CD8-positive, alpha-beta memory T cell (primary cell): ENCODE measurements at places on chromosomes 5 and 9.

GRCh38 chr5:117736698-117737097 is 1162.1 kb upstream of the SEMA6A start:
- H3K36me3 ChIP-seq = no peaks in the 10 kb centered on the region
- no peak overlapping the region for H3K27ac ChIP-seq
- no peaks in the 10 kb centered on the region for H3K27me3 ChIP-seq
- no peak overlapping the region for H3K4me3 ChIP-seq
- no peak for DNase-seq
- H3K4me1 ChIP-seq = no peaks in the 10 kb centered on the region

DNA sequence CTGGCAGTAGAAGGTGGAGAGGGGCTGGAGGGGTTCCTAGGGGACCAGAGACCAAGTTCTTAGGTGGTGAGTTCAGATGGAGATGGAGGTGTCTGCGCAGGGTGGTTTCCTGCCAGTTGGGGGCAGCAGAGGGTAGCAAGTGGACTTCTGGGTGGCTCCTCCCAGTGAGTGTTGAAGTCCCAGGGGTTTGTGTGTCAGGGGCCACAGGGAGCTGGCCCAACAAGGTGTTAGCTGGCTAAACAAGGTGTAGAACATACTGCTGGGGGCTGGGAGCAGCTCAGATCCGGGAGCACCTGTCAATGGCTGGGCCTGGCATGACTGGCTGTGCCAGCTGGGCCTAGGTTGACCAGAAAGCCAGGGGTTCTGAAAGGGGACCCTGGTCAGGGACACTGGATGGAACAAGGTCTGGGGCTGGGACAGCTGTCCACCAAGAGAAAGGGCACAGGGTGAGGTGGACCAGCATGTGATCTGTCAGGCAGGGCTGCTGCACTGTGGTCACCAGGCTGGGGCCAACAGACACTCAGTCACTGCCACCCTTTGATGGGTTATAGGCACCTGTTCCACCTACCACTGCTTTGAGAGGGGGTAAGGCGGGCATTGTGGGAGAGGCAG is 35.6 kb downstream of the DAB2IP start:
- no peak overlapping the region for H3K4me3 ChIP-seq
- peak; percentile 61 for DNase-seq
- no peak overlapping the region for H3K27ac ChIP-seq
- no peaks in the 10 kb centered on the region for H3K4me1 ChIP-seq
- no peaks in the 10 kb centered on the region for H3K27me3 ChIP-seq

DNA sequence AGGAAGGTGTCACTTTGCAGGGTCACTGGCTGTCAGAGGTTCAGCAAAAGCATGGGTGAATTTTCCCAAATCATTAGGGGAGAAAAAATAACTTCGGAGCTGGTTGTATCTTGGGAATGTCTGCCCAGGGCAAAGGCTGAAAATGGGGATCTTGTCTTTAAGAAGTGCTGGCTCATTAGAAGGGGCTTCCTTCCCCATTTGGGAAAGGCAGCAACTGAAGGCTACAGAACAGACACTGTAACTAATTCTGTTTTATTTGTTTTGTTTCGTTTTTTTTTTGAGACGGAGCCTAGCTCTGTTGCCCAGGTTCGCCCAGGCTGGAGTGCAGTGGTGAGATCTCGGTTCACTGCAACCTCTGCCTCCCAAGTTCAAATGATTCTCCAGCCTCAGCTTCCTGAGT is 70.3 kb upstream of the PCA3 start:
- no peak overlapping the region for H3K27ac ChIP-seq
- no peak overlapping the region for H3K4me3 ChIP-seq
- H3K4me1 ChIP-seq = no peaks in the 10 kb centered on the region
- no peaks in the 10 kb centered on the region for H3K36me3 ChIP-seq
- DNase-seq = no peak

- H3K27me3 ChIP-seq = no peaks in the 10 kb centered on the region
- no peaks in the 10 kb centered on the region for H3K36me3 ChIP-seq
- H3K27ac ChIP-seq = no peak overlapping the region
- H3K4me1 ChIP-seq = no peaks in the 10 kb centered on the region
Observed at GRCh38 chr9:134351606-134352176, 25.4 kb downstream of the RXRA start.

DNA sequence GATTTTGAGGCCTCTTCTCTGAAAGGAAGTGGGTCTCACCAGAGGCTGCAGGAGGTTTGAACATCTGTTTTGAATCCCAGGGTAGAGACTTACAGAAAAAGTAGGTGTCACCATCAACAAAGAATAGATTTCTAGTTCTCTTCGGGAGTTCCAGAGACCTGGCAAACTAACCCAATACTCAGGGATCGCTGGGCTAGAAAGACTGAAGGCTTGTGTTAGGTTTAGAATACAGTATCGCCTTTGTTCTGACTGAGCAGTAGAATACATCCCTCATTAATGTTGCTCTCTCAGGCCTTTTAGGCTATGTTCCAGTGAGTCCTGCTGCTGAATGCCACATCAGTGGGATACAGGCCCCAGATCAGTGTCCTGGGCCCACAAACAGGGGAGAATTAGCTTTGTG is 27.2 kb downstream of the RUSC2 start:
- no peak for DNase-seq
- H3K4me1 ChIP-seq = no peaks in the 10 kb centered on the region
- no peak overlapping the region for H3K4me3 ChIP-seq
- H3K36me3 ChIP-seq = no peaks in the 10 kb centered on the region

DNA sequence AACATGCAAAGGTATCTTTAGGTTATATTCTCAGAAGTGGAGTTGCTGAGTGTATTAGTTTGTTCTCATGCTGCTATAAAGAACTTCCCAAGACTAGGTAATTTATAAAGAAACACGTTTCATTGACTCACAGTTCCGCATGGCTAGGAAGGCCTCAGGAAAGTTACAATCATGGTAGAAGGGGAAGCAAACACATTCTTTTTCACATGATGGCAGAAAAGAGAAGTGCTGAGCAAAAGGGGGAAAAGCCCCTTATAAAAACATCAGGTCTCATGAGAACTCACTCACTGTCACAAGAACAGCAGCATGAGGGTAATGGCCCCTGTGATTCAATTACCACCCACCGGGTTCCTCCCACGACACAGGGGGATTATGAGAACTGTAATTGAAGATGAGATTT is 163.6 kb upstream of the PRLR start:
- H3K4me1 ChIP-seq = no peaks in the 10 kb centered on the region
- H3K36me3 ChIP-seq = no peaks in the 10 kb centered on the region
- no peak for DNase-seq
- no peak overlapping the region for H3K27ac ChIP-seq
- no peak overlapping the region for H3K4me3 ChIP-seq

DNA sequence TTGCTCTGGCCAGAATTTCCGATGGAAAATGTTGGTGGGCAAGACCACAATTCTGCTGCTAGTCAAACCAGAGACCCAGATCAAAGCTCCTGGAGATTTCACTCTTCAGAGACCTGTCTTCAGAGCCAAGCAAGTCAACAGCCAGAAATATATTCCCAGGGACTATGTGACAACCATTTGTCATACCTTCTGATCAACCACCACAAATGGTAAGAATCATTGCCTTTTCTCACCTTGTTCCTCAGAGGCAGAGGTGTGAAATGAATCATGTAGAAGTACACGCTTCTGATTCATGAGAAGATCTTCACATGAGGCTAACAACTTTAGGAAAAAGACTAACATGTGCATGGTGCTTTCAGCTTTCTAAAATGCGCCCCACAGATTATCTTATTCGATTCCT is 53.5 kb downstream of the SUSD1 start:
- no peak overlapping the region for H3K27ac ChIP-seq
- peaks cover 6% of the 10 kb centered on the region for H3K36me3 ChIP-seq
- no peak overlapping the region for H3K4me3 ChIP-seq
- H3K4me1 ChIP-seq = no peaks in the 10 kb centered on the region

- H3K4me1 ChIP-seq = no peaks in the 10 kb centered on the region
- no peaks in the 10 kb centered on the region for H3K27me3 ChIP-seq
- no peak overlapping the region for H3K27ac ChIP-seq
- DNase-seq = no peak
- H3K36me3 ChIP-seq = no peaks in the 10 kb centered on the region
Observed at GRCh38 chr5:83149671-83150070, 72.3 kb downstream of the XRCC4 start.

GRCh38 chr5:43041110-43041668 is 1.1 kb upstream of the ANXA2R start:
- H3K36me3 ChIP-seq = no peaks in the 10 kb centered on the region
- H3K4me1 ChIP-seq = peaks cover 34% of the 10 kb centered on the region
- H3K27ac ChIP-seq = peak overlapping the region; percentile 88
- DNase-seq = no peak
- H3K27me3 ChIP-seq = no peaks in the 10 kb centered on the region

GRCh38 chr5:60945813-60946187 is 795 bp downstream of the NDUFAF2 start:
- H3K27me3 ChIP-seq = no peaks in the 10 kb centered on the region
- H3K4me1 ChIP-seq = peaks cover 15% of the 10 kb centered on the region
- peak overlapping the region; percentile 98 for H3K4me3 ChIP-seq
- no peaks in the 10 kb centered on the region for H3K36me3 ChIP-seq
- DNase-seq = no peak

- DNase-seq = no peak
- H3K27me3 ChIP-seq = no peaks in the 10 kb centered on the region
- no peaks in the 10 kb centered on the region for H3K4me1 ChIP-seq
Observed at GRCh38 chr5:59756373-59757035, 137.0 kb downstream of the PDE4D start.

- H3K4me3 ChIP-seq = no peak overlapping the region
- no peaks in the 10 kb centered on the region for H3K4me1 ChIP-seq
- no peak for DNase-seq
- H3K36me3 ChIP-seq = no peaks in the 10 kb centered on the region
Observed at GRCh38 chr9:135188681-135189151, 101.2 kb downstream of the OLFM1 start.

GRCh38 chr5:149279661-149280060 is 8.0 kb downstream of the AFAP1L1 start:
- H3K4me1 ChIP-seq = no peaks in the 10 kb centered on the region
- no peaks in the 10 kb centered on the region for H3K27me3 ChIP-seq
- H3K4me3 ChIP-seq = no peak overlapping the region
- no peaks in the 10 kb centered on the region for H3K36me3 ChIP-seq

- no peaks in the 10 kb centered on the region for H3K36me3 ChIP-seq
- no peak for DNase-seq
- H3K4me3 ChIP-seq = no peak overlapping the region
- peaks cover 3% of the 10 kb centered on the region for H3K27me3 ChIP-seq
- no peak overlapping the region for H3K27ac ChIP-seq
Observed at GRCh38 chr9:14326264-14326826, 12.4 kb upstream of the NFIB start.

DNA sequence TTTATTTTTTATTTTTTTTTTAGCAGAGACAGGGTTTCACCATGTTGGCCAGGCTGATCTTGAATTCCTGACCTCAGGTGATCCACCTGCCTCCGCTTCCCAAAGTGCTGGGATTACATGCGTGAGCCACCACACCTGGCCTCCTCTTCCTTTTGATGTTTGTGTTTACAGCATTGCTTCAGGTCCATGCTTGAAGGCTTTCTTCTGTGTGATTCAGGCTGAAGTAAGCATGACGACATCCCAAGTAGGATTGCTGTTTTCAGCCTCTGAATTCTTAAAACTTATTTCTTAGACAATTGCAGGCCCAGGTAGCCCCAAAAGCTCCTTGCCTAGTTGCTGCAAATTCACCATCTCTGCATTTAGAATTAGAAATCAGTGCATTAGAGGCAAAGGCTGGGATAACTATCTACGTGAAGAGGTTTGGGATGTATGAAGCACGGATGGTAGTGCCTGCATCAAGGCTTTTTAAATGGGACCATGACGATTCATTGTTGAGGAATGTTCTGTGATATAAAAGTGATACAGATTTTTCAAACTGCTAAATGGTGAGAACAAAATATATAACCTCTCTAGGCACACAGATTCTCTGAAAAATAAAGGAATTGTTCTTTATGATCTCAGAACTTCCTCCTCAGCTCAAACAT is 3.0 kb upstream of the ETF1 start:
- H3K27me3 ChIP-seq = no peaks in the 10 kb centered on the region
- no peak overlapping the region for H3K27ac ChIP-seq
- DNase-seq = no peak
- H3K36me3 ChIP-seq = no peaks in the 10 kb centered on the region
- no peak overlapping the region for H3K4me3 ChIP-seq

- H3K36me3 ChIP-seq = no peaks in the 10 kb centered on the region
- no peaks in the 10 kb centered on the region for H3K4me1 ChIP-seq
- DNase-seq = no peak
- no peak overlapping the region for H3K4me3 ChIP-seq
- no peak overlapping the region for H3K27ac ChIP-seq
Observed at GRCh38 chr5:145739843-145740242, 95.3 kb downstream of the PRELID2 start.

- peak; percentile 94 for DNase-seq
- H3K36me3 ChIP-seq = peaks cover under 1% of the 10 kb centered on the region
- H3K4me3 ChIP-seq = peak within 1 kb of the TSS; percentile 85
- peak within 1 kb of the TSS; percentile 86 for H3K27ac ChIP-seq
- peaks cover 21% of the 10 kb centered on the region for H3K4me1 ChIP-seq
Observed at GRCh38 chr5:95646569-95647431, at the start of gene RFESD. RFESD (plus strand) TSS chr5:95646777; CDS start chr5:95652272, 5,495 bp downstream.

- no peak overlapping the region for H3K27ac ChIP-seq
- no peaks in the 10 kb centered on the region for H3K4me1 ChIP-seq
- no peaks in the 10 kb centered on the region for H3K27me3 ChIP-seq
- no peak for DNase-seq
- no peaks in the 10 kb centered on the region for H3K36me3 ChIP-seq
Observed at GRCh38 chr9:89011683-89012082, 20.4 kb downstream of the S1PR3 start.

DNA sequence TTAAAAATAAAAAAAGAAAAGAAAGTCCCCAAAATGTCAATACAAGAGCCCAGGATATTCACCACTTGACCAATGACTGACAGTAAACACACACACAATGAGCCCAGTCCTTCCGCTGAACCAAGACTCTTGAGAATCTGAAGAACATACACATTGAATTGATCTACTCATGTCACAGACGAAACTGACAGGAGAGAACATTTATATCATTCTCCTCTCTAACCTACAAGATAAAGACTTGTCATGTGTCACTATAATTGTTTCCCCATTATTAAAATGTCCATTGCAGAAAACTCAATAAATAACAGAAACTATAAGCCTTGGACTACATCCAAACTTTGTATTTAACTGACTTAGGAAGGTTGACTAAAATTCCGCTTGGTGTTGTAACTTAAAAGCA is 296.7 kb downstream of the EPB41L4A start:
- H3K4me3 ChIP-seq = no peak overlapping the region
- no peak overlapping the region for H3K27ac ChIP-seq
- no peaks in the 10 kb centered on the region for H3K27me3 ChIP-seq
- no peaks in the 10 kb centered on the region for H3K36me3 ChIP-seq
- no peaks in the 10 kb centered on the region for H3K4me1 ChIP-seq

- H3K4me3 ChIP-seq = no peak overlapping the region
- H3K36me3 ChIP-seq = no peaks in the 10 kb centered on the region
- H3K27ac ChIP-seq = no peak overlapping the region
- DNase-seq = no peak
- no peaks in the 10 kb centered on the region for H3K27me3 ChIP-seq
Observed at GRCh38 chr5:142421228-142421617, 96.4 kb upstream of the SPRY4 start.

GRCh38 chr5:140168371-140168770 is 6.6 kb upstream of the CYSTM1 start:
- no peak overlapping the region for H3K4me3 ChIP-seq
- no peaks in the 10 kb centered on the region for H3K36me3 ChIP-seq
- no peak for DNase-seq
- H3K27ac ChIP-seq = no peak overlapping the region
- H3K27me3 ChIP-seq = no peaks in the 10 kb centered on the region

GRCh38 chr9:92534674-92535073 is 1.1 kb downstream of the ECM2 start:
- no peaks in the 10 kb centered on the region for H3K4me1 ChIP-seq
- no peak for DNase-seq
- H3K27me3 ChIP-seq = no peaks in the 10 kb centered on the region
